ENCODE measurements at places on chromosomes 2 and 18.

DNA sequence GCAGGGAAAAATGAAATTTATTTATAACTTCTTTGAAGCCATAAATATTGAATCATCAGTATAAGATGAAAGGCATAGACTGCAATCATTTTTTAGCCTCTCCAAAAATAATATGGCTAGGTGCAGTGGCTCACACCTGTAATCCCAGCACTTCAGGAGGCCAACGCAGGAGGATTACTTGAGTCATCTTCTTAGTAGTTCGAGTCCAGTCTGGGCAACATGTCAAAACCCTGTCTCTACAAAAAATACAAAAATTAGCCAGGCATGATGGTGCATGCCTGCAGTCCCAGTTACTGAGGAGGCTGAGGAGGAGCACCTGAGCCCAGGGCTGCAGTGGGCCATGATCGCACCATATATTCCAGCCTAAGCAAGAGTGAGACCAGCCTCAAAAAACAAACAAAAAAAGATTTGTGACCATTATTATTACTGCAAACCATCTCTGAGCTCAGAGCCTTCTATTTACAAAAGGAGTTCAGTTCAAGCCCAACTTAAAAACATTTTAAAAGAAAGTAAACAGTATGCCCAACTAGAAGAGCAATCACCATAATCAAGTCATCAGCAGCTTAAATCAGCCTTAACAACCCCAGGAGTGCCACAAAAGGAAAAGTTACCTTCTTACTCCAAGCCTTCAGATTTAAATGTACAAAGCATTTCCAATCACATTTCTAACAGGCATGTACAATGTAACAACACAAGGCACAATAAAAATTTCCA lies 37.5 kb downstream of the KCNG3 start:
- DNase-seq = no peak

DNA sequence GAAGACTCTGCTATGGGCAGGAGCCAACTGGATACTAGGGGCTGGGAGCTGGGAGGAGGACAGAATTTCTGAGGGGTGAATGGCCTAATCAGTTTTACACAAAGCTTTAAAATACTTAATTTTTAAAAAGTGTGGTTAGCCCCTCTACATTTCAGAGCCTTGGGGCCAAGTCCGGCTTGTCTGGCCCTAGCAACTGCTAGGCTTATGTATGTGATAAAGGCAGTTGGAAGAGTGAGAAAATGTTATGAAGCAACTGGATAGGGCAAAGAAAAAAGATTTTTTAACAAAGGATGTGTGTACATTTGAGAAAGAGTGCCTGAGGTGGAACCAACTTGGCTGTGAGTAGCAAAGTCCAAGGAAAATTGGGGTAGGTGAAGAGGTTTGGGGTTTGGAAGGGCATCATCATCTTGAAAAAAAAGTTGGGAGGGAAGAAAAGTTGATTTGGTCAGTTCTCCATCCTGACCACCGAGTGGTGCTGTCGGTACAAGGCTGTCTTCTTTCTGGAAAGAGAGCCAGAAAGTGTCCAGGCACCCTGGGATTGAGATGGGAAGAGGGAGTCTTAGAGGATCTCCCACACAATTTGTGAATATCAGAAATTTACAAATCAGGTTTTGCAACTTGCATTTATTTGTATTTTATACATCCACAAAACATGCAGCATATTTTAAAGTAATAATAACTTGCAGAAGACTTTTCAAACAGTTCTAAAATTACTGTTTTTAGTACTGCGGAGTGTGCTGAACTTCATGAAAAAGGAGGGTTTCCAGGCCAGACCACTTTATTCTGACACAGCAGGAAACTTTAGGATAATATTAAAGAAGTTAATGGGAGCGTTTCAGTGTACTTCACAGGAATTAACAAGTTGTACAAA lies 10.5 kb upstream of the CDK15 start:
- peak; percentile 17 for DNase-seq

DNA sequence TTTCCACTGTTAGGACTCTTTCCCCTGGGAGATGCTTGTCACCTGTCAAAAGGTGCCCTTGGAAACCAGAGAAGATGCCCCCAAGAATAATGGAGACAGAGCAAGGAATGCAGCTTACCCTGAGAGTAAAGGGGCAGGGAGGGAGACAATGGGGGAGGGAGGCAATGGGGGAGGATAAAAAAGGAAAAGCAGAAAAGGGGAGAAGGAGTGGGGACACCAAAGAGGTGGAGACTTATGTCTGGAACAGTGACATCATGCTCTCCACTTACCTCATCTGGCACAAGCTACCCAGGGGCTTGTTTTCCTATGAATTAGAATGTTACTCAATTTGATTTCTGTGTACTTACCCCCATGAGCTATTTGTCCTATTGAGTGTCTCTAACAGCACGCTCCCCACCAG lies 67.9 kb downstream of the MRO start:
- no peak for DNase-seq

DNA sequence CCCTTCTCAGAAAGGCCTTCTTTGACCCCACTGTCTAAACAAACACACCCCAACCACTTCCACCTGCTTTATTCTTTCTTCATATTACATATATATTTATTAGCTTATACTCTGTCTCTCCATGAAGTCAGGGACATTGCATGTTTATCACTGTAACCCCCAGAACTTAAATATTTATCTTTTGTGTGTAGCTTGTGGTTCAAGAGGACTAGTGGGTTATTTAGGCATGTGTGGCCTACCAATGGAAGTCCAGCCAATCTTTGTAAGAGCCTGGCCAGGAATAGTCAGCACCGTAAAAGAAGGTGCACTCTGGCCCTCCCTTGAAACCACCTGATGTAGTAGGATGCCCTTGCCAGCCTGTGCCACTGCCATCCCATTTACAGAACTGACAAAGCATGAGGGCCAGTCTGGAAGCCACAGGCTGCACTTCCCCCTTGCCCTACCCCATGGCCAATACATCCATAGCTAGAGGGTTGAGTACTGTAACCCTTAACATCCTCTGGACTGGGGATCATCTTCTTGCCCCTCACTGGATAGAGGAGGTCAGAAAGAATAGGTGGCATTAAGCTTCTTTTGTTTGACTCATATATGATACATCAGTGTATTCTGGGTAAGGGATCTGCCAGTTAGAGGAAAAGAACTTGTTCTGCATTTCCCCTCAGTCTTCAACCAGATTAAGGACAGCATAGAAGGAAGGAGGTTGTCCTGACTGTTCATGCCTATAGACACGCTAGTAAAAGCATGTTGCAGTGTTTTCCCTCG lies 4.9 kb downstream of the NEMP2 start:
- DNase-seq = no peak

GRCh38 chr2:45315861-45316260 lies 295.2 kb downstream of the SRBD1 start:
- no peak for DNase-seq

DNA sequence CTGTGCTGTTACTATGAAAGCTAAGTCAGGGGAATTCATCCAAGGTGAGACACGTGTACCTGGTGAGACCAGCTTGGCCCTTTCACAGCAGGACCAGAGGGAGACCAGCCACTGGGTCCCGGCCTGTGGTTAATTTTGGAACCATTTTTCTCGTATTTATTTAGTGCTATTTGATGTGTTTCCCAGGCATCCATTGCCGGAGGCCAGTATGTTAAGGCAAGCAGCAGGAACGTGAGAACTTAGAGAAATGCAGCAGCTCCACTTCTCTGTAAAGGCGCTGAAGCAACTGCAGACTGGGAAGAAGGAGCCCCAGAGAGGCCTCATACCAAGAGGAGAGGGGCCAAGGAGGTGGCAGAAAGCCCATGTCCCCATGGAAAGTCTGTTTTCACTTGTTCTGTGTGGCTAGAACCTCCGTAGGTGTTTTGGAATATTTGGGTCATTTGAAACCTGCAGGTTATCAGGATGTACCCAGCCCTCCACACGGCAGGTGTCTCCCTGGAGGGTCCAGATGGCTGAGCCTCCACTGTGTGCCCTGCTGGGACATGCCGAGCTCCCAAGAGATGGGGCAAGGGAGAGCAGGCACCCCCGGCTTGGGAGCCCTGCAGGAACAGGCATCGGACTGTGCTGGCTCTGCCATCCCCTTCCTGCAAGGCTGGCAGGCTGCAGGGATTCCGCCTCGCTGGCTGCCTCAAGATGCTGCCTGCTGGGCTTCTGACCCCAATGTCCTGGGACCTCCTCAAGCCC lies 256.0 kb upstream of the RAB6C start:
- no peak for DNase-seq

- DNase-seq = no peak
Measured at GRCh38 chr2:176997074-176997791, 215.4 kb upstream of the HNRNPA3 start.

GRCh38 chr2:43943323-43943722 lies 52.5 kb downstream of the LRPPRC start:
- DNase-seq = no peak

GRCh38 chr18:36427831-36428230 lies 130.3 kb downstream of the FHOD3 start:
- no peak for DNase-seq

DNA sequence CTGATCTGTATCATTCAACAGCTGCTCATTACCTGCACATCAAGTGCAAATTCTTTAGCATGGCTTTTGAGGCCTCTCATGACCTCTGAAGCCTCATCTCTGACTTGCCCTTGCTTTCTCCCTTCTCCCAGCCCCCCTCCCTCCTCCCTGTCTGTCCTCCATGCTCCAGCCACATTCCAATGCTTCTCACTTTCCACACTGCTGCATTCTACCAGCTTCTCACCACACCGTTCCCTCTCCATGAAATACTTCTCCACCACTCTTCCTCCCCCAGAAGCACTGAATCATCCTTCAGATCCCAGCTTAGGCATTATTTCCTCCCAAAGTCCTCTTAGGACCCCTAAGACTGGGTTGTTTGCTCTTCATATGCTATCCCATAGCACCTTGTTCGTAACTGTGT lies 26.9 kb downstream of the GCG start:
- DNase-seq = no peak

- no peak for DNase-seq
Measured at GRCh38 chr2:102315921-102316320, 4.6 kb downstream of the IL1RL1 start.

DNA sequence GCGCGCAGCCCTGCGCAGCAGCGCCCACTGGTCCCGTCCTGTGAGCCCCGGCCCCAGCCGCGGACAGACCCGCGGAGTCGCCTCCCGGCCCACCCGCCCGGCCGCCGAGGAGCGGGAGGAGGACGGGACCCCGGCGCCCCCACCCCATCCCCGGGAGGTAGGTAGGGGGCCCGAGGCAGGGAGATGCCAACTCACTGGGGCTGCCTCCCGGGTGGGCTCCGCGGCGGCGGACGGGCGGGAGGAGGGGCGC lies 160 bp downstream of the SPTBN1 start:
- no peak for DNase-seq

GRCh38 chr2:8334866-8335325 lies 347.0 kb upstream of the ID2 start:
- no peak for DNase-seq

- no peak for DNase-seq
Measured at GRCh38 chr18:37322492-37323035, 243.0 kb downstream of the CELF4 start.

GRCh38 chr2:74379851-74380789 lies at the start of gene DCTN1:
Gene DCTN1, minus strand, starts transcription at chr2:74380311. Its CDS starts 274 bp downstream, at chr2:74380037.
- DNase-seq = no peak

- no peak for DNase-seq
Measured at GRCh38 chr2:82340578-82341053, 2036.1 kb upstream of the LRRTM1 start.

GRCh38 chr2:18907508-18907907 lies 318.1 kb upstream of the NT5C1B start:
- no peak for DNase-seq

DNA sequence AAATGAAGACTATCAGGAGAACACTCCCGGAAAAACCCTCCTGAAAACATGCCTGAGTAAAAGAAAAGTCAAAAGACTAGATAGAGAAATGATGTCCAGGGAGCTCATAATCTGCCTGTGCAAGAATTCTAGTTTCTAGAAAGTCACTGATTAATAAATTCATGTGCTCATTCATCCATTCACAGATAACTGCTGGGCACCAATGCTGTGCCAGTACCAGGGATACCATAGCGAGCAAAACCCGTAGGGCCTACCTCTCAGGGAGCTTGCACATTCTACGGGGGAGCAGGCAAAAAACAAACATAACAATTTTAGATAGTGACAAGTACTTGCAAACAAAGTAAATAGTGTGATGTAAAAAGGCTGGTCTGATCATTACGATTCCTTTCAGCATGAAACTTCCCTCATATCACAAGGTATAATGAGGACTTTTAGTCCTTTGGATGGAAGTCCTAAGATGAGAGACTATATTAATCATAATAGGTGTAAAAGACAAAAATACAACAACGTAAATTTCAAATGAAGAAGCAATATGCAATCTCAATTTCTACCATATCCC lies 289.9 kb downstream of the AFF3 start:
- DNase-seq = no peak

DNA sequence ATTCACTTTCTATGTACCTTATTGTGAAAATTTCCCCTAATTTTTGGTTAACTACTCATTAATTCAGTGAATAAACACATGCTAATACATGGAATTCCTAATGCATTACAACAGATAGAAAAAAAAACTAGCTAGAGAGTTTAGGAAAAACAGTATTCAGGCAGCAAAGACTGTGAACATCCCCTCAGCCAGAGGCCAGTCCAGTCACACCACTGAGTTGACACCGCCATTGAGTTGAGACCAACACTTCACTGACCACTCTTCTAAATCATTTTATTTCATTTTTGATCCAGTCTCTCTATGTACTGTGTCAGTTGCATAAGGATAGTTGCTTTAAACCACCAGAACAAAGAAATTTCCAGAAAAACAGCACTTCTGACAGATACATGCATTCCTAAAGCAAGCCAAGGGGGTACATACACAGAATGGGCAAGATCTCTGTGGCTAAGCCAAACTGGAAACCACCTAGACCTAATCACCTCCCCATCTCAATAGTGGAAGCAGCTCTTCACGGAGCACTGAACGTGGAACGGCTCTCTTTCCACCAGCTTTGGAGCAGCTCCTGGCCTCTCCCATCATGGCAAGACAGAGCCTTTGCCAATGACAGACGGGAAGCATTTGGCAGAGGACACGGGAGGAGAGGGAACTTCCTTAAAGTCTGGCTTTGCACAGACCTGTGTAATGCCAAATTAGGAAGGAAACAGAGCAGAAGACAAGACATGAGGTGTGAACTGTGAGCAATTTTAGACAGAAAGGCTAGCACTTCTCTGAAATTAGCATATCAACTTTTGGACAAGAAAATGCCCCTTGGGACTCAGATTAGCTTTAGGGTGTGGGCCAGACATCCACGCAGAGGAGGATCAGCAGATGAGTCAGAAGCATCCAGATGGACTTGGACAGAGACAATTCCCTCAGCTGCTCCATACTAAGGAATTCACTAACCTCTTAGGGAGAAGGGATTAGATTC lies 36.4 kb downstream of the CACNB4 start:
- DNase-seq = no peak

- DNase-seq = no peak
Measured at GRCh38 chr2:32788114-32788513, 158.6 kb upstream of the LTBP1 start.

- DNase-seq = peak; percentile 42
Measured at GRCh38 chr2:192286093-192286701, 91.5 kb upstream of the TMEFF2 start.

GRCh38 chr18:44036501-44036900 lies 644.2 kb upstream of the SETBP1 start:
- no peak for DNase-seq

All from SHP77 treated with DMSO at 0.1 percent for 48 hours (cell line).